NCI-H1694 treated with DMSO at 0.1 percent for 48 hours (cell line): ENCODE measurements at places on chromosomes 2 and 18.

- DNase-seq: no peak
Observed at GRCh38 chr2:154924531-154924930, 226.0 kb downstream of the KCNJ3 start.

- no peak for DNase-seq
Observed at GRCh38 chr2:208511573-208511972, 105.0 kb downstream of the PTH2R start.

DNA sequence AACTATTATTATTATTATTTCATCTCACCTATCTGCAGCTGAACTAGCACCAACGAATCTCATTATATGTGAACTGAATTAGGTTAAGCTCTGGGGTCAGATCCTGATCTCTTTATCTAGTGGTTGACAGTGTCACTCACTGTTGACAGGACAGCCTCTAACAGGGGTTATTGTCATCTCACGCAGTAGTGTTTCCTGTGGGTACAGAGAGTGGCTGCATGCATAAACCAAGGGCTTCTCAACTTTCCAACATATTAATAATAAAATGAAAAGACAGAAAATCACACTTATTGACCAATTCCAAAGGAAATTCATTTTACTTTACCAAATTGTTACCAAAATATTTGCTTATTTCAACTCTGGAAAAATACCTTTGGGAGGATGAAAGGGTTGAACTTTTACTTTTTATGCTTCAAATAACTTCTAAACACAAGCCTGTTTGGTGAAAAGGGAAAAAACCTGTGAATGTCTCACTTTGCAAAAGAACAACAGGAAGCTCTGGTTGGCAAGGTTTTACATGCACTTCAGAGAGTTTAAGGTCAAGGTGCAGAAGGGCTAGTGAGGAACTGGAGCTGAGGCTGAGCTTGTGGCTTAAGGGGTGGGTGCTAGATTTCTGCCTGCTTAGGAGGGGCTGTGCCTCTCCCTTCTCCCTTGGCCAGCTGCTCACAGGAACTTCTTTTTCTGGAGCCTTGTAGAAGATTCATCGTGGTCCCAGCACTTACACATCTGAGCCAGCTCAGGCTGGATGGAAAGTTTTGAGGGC is 72.6 kb downstream of the CTAGE1 start:
- DNase-seq: no peak

- no peak for DNase-seq
Observed at GRCh38 chr2:42651057-42651456, 82.6 kb downstream of the MTA3 start.

- DNase-seq: no peak
Observed at GRCh38 chr2:187529977-187530721, 24.1 kb downstream of the TFPI start.
